Osteocyte (in vitro differentiated cells): ENCODE measurements at places on chromosomes 2 and 18. TPM values are rescaled to one million over a fixed set of nuclear protein-coding genes. Genes with fewer than 3 reads are reported as not detected.

The TUBB8B gene
- total RNA-seq: not detected in 2 replicates

The CRYBA2 gene
- not detected in 2 replicates for total RNA-seq

The NT5DC4 gene
- total RNA-seq: not detected in 2 replicates

The PAIP2B gene
- total RNA-seq: 0.55 and 0.78 TPM in 2 replicates

The NCKAP1 gene
- total RNA-seq: 157 and 165 TPM in 2 replicates

The IL1F10 gene
- total RNA-seq: not detected in 2 replicates

The PKDCC gene
- 37.1 and 42.2 TPM in 2 replicates for total RNA-seq

The ACMSD gene
- not detected in 2 replicates for total RNA-seq

The SERPINB3 gene
- not detected in 2 replicates for total RNA-seq

The ELOA2 gene
- total RNA-seq: not detected in 2 replicates

The DLGAP1 gene
- 0.05 TPM in 1 of 2 replicates, not detected in the other for total RNA-seq

The SCYGR5 gene
- total RNA-seq: not detected in 2 replicates

The ABCG5 gene
- total RNA-seq: not detected in 2 replicates

The FZD7 gene
- total RNA-seq: 37.0 and 37.8 TPM in 2 replicates

The ITM2C gene
- 503 and 526 TPM in 2 replicates for total RNA-seq

The UGT1A5 gene
- not detected in 2 replicates for total RNA-seq

DNA sequence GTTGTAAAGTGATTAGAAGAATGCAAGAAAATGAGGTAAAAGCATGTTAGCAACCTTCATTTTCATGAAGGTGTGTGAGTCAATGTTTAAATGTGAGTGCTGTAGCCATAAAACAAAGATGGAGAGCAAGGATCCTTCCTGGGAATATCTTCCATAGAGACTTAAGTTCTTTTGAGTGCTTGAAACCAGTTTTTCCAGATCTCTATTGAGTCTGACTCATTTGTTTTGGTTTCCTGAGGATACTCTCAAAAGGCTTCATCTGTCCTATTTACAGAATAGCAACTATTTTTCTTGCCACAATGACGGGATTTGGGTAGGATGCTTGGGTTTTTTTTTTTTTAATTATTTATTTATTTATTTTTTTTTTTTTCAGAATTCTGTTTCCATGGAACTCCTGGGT is 45.9 kb upstream of the ASB1 start:
- DNase-seq: no peak
- peaks cover 15% of the 10 kb centered on the region for H3K36me3 ChIP-seq
- H3K4me1 ChIP-seq: peaks cover 26% of the 10 kb centered on the region
- H3K27me3 ChIP-seq: no peaks in the 10 kb centered on the region

- H3K4me1 ChIP-seq: peaks cover 12% of the 10 kb centered on the region
- no peak overlapping the region for H3K27ac ChIP-seq
- no peak overlapping the region for H3K4me3 ChIP-seq
- H3K27me3 ChIP-seq: no peaks in the 10 kb centered on the region
- no peaks in the 10 kb centered on the region for H3K36me3 ChIP-seq
Observed at GRCh38 chr2:120269076-120269744, 16.6 kb downstream of the RALB start.

DNA sequence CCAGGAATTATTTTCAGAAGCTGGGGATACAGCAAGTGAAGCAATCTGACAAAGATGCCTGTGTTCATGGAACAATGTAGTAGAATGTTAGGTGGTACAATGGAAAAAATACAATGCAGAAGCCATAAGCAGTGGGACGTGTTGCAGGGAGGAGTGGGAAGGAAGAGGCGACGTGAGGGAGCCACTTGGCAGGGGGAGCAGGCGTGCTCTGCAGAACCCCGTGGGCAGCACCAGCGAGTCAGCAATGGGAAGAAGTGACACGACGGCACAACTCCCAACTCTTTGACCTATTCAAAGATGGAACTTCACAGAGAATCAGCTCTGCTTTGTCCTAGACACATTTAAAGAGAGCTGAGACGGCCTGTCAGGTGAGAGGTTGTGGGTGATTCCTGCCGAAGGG is 30.5 kb downstream of the PRELID3A start:
- no peaks in the 10 kb centered on the region for H3K4me1 ChIP-seq
- H3K27ac ChIP-seq: no peak overlapping the region
- H3K4me3 ChIP-seq: no peak overlapping the region
- no peaks in the 10 kb centered on the region for H3K27me3 ChIP-seq

DNA sequence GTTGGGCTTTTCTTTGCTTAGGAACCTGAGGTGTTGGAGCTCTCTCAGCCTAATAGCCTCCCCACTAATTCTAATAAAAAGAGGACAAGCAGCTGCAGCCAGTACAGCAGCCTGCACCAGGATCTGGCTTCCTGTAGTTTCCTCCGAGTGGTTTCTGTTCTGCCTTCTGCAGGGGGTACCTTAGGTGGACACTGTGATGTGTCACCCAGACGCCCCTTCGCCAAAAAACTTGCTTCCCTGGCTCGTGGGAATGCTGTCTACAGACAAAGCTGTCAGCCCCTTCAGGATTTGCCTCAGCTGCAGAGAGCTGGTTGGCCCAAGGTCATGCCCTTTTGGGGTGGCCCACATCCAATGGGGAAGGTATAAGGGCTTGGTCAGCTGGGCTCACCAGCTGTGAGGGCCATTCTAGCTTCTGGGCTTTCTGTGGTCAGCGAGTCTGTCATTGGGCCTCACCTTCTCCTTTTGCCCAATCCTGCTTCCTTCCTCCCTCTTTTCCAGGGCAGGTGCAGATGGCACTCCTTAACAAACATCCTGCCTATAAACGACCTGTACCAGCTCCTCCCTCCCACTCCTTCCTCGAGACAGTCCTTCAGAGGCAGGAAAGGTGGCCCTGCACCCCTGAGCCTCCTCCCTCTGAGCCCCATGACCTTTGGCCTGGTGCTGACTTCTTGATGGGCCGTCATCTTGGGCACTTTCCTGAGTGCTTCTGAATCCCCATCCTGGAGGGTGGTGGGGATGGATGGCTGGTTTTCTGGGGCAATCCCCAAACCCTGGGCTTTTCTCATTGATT is 44.0 kb upstream of the ROCK2 start:
- no peaks in the 10 kb centered on the region for H3K27me3 ChIP-seq
- no peak for DNase-seq
- no peak overlapping the region for H3K27ac ChIP-seq

DNA sequence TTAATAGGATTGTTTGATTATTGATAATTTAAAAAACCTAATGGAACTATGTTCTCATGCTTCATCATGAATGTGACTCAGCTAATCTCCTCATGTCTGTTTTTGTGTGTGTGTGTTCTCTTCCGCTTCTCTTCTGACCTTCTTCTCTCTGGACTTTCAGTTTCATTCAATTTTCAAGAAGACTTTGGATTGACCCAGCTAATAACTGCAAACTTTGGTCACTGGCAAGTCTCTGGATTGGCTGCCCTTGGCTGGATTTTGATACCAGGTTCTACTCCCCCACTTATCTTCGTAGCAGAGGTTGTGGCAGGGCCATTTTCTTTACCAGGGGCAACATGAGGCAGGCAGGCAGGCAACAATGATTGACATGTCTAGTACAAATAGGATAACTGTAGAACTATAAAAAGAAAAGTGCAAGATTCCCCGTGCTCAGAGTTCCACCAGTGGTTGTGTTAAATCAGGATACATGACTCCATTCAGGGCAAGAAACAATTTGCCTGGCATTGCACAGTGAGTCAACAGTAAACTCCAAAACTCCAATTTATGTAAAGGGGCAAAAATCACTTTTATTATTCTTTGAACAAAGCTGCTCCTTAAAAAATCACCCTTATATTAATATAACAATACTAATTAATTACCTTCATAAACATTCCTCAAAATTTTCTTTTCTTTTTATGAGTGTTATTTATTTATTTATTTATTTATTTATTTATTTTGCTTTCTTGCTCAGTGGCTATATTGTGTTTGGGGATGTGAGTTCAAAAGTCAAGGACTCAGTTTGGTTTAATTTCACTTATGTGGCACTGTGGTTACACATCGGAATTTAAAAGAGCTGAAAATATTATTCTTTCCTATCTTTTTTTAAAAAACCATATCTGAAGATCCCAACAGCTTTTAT is 167.6 kb downstream of the RND3 start:
- H3K27ac ChIP-seq: no peak overlapping the region
- peaks cover 2% of the 10 kb centered on the region for H3K36me3 ChIP-seq
- H3K4me3 ChIP-seq: no peak overlapping the region
- H3K4me1 ChIP-seq: no peaks in the 10 kb centered on the region
- DNase-seq: no peak

DNA sequence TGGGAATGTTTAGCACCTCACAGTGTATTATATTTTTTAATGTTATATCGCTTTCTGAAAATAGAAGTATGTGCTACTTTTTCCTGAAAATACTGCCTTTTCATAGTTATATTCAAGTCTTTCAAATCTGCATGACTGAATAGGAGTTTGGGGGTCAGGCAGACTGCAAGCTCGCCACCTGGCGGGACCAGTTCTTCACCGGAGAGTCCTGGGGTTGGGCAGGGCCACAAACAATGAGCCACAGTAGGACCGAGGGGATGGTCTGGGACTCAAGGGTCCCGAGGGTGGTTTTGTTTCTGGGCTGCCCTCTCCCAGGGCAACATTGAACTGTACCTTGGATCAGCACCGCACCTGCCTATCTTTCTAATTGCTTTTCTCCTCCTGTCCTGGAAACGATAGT is 70.6 kb downstream of the VWA3B start:
- no peak overlapping the region for H3K4me3 ChIP-seq
- no peaks in the 10 kb centered on the region for H3K4me1 ChIP-seq
- H3K27ac ChIP-seq: no peak overlapping the region
- no peaks in the 10 kb centered on the region for H3K36me3 ChIP-seq
- peaks cover 20% of the 10 kb centered on the region for H3K27me3 ChIP-seq

DNA sequence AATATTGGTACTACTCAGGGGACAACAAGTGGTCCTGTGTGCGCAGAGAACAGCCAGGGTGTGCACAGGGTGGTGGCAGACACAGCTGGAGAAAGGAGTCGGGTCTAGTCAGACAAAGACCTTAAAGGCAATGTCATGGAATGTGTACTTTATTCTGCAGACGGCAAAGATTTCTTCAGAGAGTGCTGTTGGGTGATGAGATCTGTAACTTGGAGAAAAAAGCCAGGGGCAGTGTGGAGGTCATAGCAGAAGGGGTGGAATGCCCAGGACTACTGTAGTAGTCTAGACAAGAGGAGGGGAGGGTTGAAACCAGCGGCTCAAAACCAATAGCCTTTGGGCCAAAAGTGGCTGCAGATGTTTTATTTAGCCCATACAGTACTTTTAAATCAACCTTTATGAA is 121.3 kb upstream of the ZFP36L2 start:
- peak overlapping the region; percentile 6 for H3K4me3 ChIP-seq
- peaks cover 3% of the 10 kb centered on the region for H3K36me3 ChIP-seq
- DNase-seq: no peak
- peak overlapping the region; percentile 92 for H3K27ac ChIP-seq
- peaks cover 90% of the 10 kb centered on the region for H3K4me1 ChIP-seq
- H3K27me3 ChIP-seq: no peaks in the 10 kb centered on the region

DNA sequence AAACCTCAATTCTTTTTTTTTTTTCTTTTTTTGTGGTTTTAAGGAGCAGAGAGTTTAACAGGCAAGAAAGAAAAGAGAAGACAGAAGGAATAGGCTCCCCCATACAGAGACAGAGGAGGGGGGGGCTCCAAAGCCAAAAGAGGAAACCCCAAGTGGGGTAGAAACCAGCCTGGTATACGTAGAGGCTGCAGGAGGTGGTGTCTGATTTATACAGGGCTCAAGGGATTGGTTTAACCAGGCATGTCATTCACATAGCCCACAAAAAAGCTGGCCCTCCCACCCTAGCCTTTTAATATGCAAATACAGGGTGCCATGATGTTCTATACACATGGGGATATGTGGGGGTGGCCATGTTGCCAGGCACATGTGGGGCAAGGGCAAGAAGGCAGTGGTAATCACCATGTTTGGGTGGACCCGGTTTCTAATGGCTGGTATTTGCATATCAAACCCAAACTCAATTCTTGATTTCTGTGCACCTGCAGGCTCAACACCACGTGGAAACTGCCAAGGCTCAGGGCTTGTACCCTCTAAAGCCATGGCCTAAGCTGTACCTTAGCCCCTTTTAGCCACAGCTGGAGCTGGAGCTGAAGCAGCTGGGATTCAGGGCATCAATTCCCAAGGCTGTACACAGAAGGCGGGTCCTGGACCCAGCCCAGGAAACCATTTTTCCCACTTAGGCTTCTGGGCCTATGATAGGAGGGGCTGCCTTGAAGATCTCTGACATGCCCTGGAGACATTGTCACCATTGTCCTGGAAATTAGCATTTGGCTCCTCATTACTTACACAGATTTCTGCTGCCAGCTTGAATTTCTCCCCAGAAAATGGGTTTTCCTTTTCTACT is 170.3 kb downstream of the MAIP1 start:
- no peak overlapping the region for H3K27ac ChIP-seq
- H3K4me3 ChIP-seq: no peak overlapping the region
- H3K27me3 ChIP-seq: no peaks in the 10 kb centered on the region

DNA sequence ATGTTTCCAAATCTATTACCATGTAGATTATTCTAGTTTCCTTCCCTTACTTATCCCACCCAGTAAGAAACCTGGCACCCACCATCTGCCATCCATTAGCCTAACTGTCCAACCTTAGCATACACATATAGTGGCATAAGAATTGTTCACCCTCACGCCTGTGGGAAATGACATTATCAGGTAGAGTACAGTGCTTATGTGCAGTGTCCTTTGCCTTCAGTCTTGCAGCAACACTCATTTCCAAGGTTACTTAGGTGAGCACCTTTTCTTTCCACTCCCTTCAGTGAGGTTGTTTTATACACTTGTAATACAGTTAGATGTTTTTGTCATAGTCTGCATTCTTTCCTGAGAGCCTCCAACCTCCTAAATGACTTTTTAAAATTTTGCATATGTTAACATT is 18.1 kb downstream of the AQP12B start:
- no peak overlapping the region for H3K27ac ChIP-seq
- no peaks in the 10 kb centered on the region for H3K4me1 ChIP-seq
- DNase-seq: peak; percentile 17
- peaks cover 2% of the 10 kb centered on the region for H3K36me3 ChIP-seq
- peaks cover 49% of the 10 kb centered on the region for H3K27me3 ChIP-seq
- H3K4me3 ChIP-seq: no peak overlapping the region

DNA sequence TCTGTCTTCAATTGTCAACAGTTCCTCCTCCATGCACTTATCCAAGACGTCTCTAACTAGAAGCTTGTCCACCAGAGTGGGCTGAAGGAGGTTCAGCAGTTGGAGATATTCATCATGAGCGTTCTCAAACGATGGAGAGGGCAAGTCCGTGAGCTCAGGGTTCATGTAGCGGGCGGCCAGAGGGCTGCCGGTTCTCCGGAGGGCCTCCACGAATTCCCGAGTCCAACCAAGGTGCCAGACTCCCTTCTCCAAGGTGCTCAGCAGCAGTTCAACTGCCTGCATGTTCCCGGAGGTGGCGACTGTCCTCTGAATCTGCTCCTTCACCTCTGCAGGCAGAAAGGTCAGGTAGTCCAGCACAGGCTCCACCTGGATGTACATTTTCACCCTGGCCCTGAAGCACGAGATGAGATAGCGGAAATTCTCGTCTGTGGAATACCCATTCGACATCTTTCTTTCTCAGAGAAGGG is 590 bp downstream of the IFIH1 start:
- no peaks in the 10 kb centered on the region for H3K36me3 ChIP-seq
- peaks cover 30% of the 10 kb centered on the region for H3K4me1 ChIP-seq
- H3K4me3 ChIP-seq: peak overlapping the region; percentile 87
- peaks cover 3% of the 10 kb centered on the region for H3K27me3 ChIP-seq
- peak overlapping the region; percentile 71 for H3K27ac ChIP-seq
- no peak for DNase-seq

- H3K36me3 ChIP-seq: no peaks in the 10 kb centered on the region
- DNase-seq: peak; percentile 2
- no peak overlapping the region for H3K4me3 ChIP-seq
- H3K27ac ChIP-seq: no peak overlapping the region
Observed at GRCh38 chr2:17813010-17813741, 3.1 kb upstream of the MSGN1 start.

GRCh38 chr2:108617617-108618016 is 83.3 kb downstream of the LIMS1 start:
- H3K27ac ChIP-seq: no peak overlapping the region
- no peak for DNase-seq
- H3K4me1 ChIP-seq: peaks cover 75% of the 10 kb centered on the region
- H3K27me3 ChIP-seq: no peaks in the 10 kb centered on the region
- H3K4me3 ChIP-seq: no peak overlapping the region
